ENCODE measurements at places on chromosomes 16 and 17.

- DNase-seq: no peak
These were observed 101.2 kb downstream of the SALL1 start for GRCh38 chr16:51049678-51050376.

GRCh38 chr16:67803894-67804293 lies 2.5 kb downstream of the RANBP10 start:
- no peak for DNase-seq

DNA sequence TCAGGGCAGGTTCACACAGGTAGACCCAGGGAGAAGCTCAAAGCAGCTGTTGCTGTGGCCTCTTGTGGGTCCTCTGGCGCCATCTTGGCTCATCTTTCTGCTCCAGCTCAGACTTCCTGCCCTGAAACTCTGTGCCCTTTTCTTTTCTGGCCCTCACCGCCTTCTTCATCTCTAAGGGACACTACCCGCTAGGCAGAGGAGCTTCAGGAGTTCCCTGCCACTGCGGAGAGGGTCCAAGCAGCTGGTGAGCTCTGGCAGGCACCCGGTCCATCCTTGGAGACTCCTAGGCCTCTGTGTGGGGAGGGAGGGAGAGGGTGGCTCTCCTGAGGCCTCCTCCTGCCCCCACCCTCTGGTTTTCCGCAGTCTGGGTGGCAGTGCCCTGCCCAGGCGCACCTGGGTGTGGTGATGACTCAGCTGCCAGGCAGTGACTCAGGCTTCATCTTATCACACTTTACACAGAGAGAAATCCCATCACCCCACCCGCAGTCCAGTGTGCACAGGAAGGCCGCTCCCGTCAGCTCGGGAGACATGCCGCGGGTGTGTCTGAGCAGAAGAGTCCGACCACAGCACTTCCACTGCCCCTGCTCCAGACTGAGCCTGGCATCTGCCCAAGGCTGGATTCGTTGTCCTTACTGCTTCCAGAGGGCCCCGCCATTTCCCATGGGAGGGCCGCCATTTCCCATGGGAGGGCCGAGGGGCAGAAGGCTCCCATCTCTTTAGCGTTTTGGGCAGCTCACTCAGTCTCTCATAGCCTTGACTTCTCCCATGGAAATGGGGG lies 7.3 kb downstream of the NT5C start:
- DNase-seq: no peak

GRCh38 chr16:57067347-57067746 lies 25.0 kb upstream of the CPNE2 start:
- DNase-seq: no peak

GRCh38 chr17:45314741-45315647 lies 1.8 kb downstream of the MAP3K14 start:
- DNase-seq: no peak

DNA sequence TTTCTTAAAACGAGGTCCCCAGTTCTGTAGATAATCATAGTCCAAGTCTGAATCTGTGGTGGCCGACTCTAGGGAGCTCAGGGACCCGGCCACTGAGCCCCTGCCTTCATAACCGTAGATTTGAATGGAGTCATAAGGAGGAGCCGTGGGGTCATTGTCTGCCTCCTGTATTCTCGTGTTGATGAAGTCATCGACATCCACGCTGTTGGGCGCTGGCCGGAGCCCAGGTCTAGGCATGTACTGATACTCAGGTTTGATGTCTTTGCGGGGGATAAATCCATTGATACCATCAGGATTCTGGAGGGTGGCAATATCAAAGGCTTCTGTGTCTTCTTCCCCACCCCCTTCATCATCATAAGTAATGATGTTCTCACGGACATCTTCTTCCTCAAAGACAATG lies 174.2 kb downstream of the CDH11 start:
- DNase-seq: no peak

DNA sequence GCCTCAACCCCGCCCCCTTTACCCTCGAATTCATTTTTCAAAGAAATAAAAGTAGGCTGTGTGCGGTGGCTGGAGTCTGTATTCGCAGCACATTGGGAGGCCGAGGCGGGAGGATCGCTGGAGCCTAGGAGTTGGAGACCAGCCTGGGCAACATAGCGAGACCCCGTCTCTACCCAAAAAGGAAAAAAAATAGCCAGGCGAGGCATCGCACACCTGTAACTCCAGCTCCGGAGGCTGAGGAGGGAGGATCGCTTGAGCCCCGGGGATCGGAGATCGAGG lies 671 bp upstream of the TOP2A start:
- no peak for DNase-seq

- no peak for DNase-seq
These were observed 90.7 kb upstream of the GSE1 start for GRCh38 chr16:85522308-85522841.

GRCh38 chr17:50358177-50358576 lies 12.3 kb downstream of the XYLT2 start:
- no peak for DNase-seq

- no peak for DNase-seq
These were observed 3.4 kb downstream of the B9D1 start for GRCh38 chr17:19359151-19359550.

- no peak for DNase-seq
These were observed 1.9 kb downstream of the SRSF1 start for GRCh38 chr17:58005031-58005727.

- DNase-seq: no peak
These were observed 3.7 kb downstream of the CMTM1 start for GRCh38 chr16:66569827-66570405.

DNA sequence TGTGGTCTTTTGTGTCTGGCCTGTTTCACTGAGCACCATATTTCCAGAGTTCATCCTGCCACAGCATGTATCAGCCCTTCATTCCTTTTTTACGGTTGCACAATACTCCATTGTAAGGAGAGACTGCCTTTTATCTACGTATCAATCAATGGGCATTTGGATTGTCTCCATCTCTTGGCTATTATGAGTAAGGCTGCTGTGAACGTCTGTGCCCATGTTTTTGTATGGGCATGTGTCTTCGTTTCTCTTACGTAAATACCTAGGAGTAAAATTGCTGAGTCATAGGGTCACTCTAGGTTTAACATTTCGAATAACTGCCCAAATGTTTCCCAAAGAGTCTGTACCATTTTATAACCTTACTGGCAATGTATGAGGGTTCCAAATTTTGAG lies 202.8 kb upstream of the FOXF1 start:
- no peak for DNase-seq

- DNase-seq: no peak
These were observed 7.5 kb downstream of the ZNHIT3 start for GRCh38 chr17:36493956-36494355.

DNA sequence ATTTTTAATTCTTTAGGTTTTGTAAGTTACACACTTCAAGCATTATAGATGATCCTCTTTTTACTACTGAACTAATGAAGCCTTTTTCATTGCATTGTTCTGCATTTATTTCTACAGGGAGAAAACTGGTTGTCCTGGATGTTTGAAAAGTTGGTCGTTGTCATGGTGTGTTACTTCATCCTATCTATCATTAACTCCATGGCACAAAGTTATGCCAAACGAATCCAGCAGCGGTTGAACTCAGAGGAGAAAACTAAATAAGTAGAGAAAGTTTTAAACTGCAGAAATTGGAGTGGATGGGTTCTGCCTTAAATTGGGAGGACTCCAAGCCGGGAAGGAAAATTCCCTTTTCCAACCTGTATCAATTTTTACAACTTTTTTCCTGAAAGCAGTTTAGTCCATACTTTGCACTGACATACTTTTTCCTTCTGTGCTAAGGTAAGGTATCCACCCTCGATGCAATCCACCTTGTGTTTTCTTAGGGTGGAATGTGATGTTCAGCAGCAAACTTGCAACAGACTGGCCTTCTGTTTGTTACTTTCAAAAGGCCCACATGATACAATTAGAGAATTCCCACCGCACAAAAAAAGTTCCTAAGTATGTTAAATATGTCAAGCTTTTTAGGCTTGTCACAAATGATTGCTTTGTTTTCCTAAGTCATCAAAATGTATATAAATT lies 53.0 kb downstream of the TUBD1 start:
- DNase-seq: no peak

DNA sequence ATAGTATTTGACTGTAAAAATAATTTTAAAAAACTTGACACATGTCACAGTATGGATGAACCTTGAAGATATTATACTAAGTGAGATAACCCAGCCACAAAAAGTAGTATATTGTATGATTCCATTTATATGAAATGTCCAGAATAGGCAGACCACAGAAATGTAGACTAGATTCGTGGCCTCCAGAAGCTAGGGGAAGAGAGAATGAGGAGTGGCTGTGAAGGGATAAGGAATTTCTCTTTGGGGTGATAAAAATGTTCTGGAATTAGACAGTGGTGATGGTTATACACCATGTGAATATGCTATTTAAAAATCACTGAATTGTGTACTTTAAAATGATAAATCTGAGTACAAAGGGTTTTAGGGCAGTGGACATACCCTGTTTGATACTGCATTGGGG lies 253.1 kb upstream of the DYNLRB2 start:
- no peak for DNase-seq

DNA sequence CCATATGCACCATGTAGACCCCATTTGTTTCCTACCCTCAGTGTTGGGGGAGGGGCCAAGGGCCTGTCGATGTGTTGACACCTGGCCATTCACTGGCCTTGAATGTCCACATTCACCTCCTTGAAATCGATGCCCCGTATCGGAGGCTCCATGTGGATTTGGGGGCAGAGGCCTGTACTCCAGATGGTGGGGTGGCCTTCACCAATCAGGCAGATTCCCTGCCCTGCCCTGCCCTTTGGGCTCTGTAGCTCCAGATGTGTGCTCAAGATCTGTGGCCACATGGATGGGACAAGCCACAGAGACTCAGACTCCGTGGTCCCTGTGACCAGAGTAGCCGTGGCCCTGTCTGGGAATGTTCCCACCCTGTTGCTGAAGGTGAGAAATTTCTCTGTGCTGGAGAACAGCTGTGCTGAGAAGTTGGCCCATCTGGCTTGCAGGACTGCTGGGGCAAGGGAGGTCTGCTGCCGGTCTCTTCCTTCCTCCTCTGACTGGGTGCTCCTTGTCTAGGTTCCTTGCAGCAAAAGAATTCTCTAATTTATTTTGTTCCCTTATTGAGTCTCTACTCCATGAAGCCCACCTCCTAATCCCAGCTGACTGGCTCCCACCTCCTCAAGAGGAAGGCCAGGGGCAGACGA lies 221.3 kb downstream of the SEC14L1 start:
- no peak for DNase-seq

GRCh38 chr17:30570596-30571265 lies 93.5 kb downstream of the GOSR1 start:
- no peak for DNase-seq

DNA sequence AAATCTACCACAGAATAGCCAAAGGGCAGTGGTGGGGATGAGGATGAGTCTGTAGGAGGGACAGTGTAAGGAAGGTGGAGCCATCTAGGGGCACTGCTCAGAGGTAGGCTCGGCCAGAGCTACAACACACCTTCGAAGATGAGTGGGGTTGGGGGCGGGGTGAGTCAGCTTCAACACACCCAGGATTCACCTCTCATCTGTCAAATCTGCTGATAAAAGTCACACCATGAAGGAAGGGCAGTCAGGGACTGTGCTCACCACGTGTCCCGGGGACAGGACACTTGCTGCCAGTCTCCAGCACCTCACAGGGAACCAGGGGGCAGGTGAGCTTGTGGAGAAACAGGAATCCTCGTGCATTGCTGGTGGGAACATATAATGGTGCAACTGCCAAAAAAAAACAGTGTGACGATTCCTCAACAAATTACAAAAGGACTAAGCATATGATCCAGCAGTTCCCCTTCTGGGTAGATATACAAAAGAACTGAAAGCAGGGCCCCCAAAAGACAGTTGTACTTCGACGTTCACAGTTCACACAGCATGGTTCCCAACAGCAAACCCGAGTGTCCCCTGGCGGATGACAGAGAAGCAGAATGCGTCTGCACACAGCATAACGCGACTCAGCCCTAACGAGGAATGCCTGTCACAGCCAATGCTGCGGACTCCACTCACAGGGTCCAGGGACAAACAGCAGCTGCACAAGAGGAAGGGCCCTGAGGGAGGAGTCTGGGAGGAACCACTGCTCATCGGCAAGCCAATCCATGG lies 133.1 kb downstream of the ANKRD11 start:
- no peak for DNase-seq

DNA sequence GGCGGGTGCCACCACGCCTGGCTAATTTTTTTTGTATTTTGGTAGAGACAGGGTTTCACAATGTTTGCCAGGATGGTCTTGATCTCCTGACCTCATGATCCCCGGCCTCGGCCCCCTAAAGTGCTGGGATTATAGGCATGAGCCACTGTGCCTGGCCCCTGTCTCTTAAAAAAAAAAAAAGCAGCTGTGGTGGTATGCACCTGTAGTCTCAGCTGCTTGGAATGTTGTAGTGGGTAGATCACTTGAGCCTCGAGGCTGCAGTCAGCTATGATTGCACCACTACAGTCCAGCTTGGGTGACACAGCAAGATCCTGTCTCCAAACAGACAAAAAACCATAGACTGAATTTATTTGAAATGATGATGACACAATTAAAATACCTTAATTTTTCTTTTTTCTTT lies 24.3 kb downstream of the CDK12 start:
- DNase-seq: no peak

GRCh38 chr16:52572656-52573055 lies 25.7 kb upstream of the TOX3 start:
- DNase-seq: no peak

- no peak for DNase-seq
These were observed 267.1 kb downstream of the UTP18 start for GRCh38 chr17:51527225-51527982.

GRCh38 chr17:61574542-61575351 lies 16.3 kb downstream of the NACA2 start:
- peak; percentile 19 for DNase-seq

DNA sequence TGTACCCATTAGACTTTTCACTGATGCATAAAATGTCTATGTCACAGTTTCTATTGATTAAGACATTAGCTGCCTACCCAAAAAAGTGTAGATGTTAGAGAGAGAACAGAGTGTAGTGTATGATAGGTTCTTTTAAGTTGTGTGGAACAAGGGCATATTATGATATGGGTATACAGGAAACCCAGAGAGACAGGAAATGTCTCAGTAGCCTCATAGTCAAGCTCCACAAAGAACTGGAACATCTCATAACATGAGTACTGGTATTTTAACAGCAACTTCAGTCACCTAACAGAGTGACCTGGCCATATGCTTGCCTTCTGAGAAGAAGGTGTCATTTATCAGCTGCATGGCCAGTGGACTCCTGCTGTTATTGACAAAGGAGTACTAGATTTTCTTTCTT lies 128.1 kb downstream of the RGS9 start:
- DNase-seq: no peak

DNA sequence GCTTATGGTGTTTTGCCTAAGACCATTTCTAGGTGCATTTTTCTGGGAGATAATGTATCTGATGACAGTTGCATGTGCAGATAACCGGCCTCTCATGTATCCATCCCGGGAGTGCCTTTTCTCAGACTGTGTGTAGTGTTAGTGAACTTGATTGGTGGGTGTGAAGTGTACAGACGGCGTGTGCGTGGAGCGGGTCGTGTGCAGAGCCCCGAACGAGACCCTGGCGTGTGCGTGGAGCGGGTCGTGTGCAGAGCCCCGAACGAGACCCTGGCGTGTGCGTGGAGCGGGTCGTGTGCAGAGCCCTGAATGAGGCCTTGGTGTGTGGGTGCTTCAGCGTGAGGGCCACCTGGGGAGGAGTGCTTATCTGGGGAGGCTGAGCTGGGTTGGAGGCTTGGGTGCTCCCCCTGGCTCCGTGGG lies 28.9 kb upstream of the ZNF750 start:
- no peak for DNase-seq

All from right kidney (tissue), 9 donors.